Stimulated activated naive CD4-positive, alpha-beta T cell treated with Interleukin-2 at 50 U/mL for 16 hours (primary cell): ENCODE measurements at places on chromosomes 6 and 20.

DNA sequence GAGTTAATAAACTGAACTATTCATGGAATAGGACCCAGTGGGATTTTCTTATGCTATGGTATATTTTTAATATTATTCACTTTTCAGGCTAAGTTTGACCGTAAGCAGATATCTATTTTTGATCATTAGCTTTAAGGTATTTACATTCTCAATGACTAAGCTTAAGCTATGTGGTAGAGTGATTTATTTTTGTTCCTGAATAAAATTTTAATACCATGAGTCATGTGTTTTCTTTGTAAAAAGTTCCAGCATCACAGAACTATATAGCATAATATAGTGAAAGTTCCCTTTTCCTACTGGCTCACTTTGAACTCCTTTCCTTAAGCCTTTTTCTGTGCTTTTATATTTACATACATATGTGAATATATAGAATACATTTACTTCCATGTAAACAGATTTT, 75.8 kb downstream of the BCKDHB start:
- DNase-seq = no peak

GRCh38 chr20:19806806-19807190, 48.7 kb downstream of the RIN2 start:
- no peak for DNase-seq

DNA sequence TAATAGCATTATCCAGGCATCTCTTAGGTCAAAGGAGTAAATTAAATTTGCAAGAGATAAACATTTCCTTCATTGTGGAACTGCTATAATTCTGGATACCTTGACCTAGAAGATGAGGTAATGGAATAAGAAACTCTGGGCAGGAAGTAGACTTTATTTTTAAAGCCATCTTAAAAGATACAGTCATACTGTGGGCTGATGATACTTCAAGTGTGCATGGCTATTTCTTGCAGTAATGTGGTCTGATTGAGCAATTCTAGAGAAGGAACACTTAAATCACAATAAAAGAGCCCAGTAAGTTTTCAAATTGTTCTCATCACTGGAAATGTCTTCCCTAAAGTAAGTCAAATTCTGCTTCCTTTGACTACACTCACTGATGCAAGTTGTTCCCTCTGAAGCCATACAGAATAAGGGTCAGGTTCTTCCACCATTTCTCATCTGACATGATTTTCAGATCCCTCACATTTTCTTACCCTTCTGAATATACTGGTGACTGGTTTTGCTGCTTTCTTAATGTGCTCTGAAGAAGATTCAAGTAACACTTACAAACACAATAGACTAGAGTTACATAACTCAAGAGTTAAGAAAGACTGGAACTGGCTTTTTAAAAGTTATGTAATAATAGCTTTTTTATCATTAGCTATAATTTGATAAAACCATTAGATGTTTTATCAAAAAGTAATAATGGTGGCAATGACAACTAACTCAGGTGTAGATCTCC, 62.6 kb upstream of the TMEM244 start:
- DNase-seq = no peak

DNA sequence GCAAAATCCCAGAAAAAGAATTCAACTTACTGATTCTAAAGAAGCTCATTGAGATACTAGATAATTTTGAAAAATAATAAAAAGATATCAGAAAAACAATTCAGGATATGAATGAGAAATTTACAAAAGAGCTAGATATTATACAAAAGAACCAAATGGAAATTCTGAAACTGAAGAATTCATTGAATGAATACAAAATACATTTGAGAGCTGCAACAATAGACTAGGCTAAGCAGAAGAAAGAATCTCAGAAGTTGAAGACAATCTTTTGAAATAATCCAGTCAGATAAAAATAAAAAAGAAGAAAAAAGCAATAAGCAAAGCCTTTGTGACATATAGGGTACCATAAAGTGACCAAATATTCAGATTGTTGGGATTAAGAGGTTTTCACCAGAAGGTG, 206.0 kb downstream of the CD109 start:
- no peak for DNase-seq

DNA sequence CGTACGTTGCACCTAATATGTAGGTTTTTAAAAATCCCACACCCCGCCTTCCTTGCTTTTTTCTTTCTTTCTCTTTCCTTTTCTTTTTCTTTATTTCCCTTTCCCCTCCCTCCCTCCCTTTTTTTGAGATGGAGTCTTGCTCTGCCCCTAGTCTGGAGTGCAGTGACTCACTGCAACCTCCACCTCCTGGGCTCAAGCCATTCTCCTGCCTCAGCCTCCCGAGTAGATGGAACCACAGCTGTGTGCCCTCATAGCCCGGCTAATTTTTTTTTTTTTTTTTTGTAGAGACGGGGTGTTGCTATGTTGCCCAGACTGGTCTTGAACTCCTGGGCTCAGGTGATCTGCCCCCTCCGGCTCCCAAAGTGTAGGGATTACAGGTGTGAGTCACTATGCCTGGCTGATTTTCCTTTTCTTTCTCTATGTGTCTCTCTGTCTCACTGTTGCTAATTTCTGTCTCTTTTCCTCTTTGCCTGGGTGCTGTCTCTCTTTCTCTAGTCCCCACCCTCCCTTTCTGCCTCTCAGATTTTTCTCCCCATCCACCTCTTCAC, 61.2 kb downstream of the SRC start:
- no peak for DNase-seq

- no peak for DNase-seq
Observed at GRCh38 chr6:47680051-47680450, 18.3 kb upstream of the ADGRF4 start.

GRCh38 chr6:152129691-152130151, 322.2 kb downstream of the ESR1 start:
- DNase-seq = no peak

GRCh38 chr20:59810449-59811187, 122.8 kb downstream of the SYCP2 start:
- no peak for DNase-seq

GRCh38 chr20:17969884-17970409, 1.1 kb downstream of the MGME1 start:
- DNase-seq = no peak

DNA sequence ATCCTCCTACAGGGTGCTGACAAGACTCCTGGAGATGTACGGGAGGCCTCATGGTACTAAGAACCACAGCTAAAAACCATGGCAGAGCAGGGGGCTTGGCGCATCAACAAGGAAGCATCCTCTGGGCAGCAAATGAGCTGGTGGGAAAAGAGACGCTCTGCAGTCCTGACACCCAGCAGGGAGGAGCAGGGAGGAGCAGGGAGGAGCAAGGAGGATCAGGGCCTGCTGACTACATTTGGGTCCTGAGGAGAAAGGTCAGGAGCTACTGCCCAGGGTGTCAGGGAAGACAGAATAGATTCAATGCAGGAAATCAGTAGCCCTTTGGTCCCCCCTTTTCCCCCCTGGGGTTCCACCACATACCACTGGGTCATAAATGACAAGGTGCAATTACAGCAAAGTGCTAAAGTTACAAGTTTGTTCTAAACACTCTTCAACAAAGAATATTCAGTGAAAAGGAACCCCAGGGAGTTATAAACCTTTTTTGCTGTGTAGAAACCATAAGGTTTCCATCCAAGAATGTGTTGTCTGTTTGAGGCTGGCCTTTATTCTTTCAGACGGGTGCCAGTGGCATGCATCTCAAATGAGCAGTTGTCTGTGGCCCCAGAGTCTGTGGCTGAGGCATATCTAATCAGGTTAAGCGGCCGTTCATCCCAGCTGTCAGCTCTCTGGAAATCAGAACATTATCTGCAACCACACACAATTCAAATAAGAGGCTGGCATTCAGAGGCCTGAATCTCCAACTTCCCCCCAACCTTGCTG, 325.0 kb downstream of the CDC5L start:
- no peak for DNase-seq

DNA sequence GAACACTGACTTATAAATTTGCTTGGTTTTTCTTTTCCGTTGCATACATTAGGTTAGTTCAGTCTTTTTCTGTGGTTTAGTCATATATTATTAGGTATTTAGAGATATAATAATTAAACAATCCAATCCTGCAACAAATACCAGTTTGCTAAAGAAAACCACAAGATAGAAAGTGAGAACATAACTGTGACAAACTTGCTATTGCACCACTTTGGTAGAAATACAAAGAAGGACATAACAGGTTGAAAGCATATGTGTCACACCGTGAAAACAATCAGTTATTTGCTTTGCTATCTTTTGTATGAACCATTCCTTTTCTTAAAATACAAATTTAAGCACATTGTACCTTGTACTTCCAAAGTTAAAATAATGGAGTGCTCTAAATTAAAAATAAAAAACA, 42.0 kb upstream of the KCNQ5 start:
- DNase-seq = no peak

GRCh38 chr6:170434117-170434820, 118.8 kb downstream of the PSMB1 start:
- no peak for DNase-seq

DNA sequence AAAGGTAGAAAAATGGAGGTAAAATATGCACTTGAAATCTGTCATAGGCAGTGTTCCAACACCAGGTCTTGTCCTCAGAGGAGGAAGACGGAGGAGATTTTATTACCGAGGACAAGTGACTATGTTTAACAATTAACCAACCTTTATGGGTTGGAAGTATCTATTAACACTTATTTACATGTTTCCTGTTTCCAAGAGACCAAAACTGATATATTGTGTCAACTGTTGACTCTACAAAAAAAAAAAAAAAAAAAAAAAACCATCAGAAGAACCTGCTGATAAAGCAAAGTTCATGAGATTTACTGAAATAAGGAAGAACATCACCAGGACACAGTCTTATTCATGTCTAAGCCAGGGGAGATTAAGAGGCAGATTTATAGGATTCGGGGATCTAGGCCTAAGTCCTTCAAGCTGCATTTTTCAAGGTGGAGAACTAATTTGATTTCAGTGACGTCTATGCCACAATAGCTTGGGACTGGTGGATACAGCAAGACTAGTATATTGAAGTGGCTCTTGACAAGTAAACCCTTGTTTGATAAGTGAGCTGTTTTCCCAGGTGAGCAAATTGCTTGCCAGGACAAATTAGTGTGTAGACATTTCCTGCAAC, 126.6 kb upstream of the NAA20 start:
- no peak for DNase-seq

DNA sequence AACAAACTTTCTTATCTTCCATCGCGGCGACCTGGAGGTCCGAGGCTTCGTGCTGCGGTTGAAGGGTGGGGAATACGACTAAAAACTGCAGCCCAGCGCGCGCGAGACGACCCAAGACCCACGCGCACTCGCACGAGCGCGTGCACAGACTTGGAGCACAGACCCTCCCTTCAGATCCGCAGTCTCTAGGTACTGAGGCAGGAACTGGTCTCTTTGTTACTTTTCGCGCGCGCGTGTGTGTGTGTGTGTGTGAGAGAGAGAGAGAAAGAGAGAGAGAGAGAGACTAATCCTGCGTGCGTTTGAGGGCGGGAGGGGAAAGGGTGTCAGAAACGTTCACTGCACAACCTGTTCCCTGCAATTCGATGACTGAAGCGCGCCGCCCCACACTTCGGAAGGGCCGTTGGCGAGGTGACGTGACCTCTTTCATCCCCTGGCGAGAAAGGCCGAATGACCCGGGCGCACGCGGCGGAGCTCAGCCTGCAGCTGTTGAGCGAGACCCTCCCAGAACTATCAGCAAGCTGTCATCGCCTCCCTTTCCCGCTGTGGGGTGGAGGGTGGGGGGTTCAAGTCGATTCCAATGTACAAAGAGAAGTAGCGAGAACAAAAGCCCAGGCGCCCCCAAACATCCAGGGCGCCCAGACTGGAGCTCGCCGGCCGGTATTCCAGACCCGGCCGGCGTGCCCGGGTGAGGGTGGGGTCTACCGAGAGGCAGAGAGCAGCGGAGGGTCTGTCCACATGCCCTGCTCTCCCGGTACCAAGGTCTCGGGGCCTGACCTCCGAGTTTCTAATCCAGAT, 1.5 kb upstream of the TUBB2B start:
- DNase-seq = peak; percentile 26

- DNase-seq = peak; percentile 11
Observed at GRCh38 chr6:13485923-13486562, 1.4 kb downstream of the GFOD1 start.

DNA sequence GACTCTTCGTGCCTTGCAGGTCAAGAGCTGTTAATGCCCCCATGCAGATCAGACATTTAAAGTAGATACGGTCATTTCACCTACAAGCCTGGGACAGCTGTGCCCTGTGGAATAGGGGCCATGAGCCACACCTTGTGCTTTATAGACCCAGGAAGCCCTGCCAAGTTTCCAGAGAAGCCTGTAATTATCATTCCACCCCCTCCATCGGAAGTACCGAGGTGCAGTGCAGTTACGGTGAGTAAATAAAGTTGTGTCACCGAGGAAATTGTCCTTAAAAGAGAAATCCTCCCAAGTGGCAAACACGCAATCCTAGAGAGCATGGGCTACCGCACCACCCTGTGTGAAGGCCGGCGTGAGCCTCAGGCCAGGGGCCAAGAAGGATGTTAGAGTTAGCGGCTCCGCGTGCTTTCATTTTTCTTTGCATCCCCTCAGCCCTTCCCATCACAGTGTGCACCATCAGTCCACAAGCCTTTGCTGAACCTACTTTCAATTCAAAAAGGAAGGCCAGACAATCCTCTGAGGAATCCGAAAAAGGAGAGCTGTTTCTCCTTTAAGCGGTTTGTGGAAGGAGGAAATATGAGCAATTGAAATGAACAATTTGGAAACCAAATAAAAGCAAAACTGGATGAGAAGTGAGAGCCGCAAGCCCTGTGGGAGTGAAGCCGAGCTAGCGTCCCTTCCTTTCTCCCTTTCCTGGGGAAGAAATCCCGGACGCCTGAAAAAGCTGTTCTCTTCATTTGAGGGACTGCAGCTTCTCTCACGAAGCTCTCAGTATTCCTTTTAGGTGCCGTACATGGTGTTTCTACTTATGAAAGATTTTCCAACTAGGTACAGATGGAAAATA, 183.3 kb upstream of the PDE10A start:
- no peak for DNase-seq

DNA sequence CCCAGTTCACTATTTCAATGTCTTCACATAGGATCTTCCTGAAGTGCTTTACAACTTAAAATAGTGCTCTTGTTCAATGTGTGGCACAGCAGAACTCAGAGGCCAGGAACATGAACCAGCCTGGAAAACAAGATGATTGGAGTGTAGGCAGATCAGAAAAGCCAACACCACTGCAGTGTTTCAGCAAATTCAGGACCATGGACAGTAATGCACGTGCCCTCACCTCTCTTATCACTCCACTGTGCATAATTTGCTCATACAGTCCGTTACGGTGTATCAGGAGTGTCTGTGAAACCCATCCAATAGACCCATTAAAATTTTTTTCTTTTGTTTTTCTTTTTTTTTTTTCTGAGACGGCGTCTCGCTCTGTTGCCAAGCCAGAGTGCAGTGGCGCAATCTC, 27.6 kb upstream of the HACE1 start:
- DNase-seq = no peak

DNA sequence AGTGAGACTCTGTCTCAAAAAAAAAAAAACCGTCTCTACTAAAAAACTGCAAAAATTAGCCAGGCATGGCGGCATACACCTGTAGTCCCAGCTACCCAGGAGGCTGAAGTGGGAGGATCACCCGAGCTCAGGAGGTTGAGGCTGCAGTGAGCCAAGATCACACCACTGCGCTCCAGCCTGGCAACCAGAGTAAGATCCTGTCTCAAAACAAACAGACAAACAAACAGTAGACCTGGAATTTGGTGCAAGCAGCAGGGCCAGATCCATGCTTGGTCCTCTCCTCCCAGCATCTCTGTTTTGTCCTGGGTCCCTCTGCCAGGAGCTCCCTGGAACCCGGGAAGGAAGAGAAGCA, 11.6 kb downstream of the RIPOR3 start:
- DNase-seq = no peak
